ENCODE measurements at places on chromosomes 5 and 9.

- DNase-seq: no peak
These were observed 966.7 kb downstream of the MAT2B start for GRCh38 chr5:164472165-164472564.

GRCh38 chr9:93120846-93121315 is 13.2 kb downstream of the NINJ1 start:
- DNase-seq: no peak

GRCh38 chr5:110634475-110634874 is 92.0 kb downstream of the TMEM232 start:
- no peak for DNase-seq

DNA sequence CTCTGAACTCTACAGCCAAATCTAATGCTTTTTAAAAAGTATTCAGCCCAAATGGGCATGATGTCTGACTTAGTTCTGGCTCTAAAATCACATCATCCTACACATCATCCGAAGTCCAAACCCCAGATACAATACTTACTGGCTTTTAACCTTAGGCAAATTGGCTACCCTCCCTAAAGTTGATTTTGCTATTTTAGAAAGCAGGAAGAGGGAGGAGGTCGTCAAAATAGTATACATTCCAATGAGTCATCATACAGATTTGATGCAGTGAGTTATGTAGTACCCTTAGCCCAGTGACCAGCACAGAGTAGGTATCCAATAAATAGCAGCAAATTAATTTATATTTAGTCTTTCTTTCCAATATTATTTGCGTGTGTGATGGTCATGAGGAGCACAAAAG is 582.0 kb upstream of the TUSC1 start:
- peak; percentile 6 for DNase-seq

GRCh38 chr5:163094492-163095180 is 342.8 kb upstream of the CCNG1 start:
- no peak for DNase-seq

- DNase-seq: no peak
These were observed 5.3 kb downstream of the PRXL2C start for GRCh38 chr9:96649620-96650324.

- DNase-seq: no peak
These were observed 753.3 kb upstream of the ZNF608 start for GRCh38 chr5:125499636-125500332.

GRCh38 chr5:61000887-61001286 is 55.9 kb downstream of the NDUFAF2 start:
- no peak for DNase-seq

DNA sequence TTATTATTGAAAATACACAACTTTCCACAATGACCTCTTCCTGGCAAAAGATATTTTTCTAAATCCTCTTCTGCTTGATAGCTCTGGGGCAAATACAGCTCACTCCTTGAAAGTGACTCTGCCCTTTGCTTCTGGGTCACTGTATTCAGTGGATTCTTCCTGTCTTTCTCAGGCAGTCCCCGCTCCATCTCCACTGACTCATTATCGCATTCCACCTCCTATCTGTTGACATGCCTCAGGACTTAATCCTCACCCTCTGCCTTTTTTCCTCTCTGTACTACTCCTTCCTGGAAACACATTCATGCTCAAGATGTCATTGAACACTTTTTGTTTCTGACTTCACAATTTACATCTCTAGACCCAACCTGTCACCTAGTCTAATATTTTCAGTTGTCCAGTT is 8.4 kb upstream of the RGS7BP start:
- DNase-seq: no peak

DNA sequence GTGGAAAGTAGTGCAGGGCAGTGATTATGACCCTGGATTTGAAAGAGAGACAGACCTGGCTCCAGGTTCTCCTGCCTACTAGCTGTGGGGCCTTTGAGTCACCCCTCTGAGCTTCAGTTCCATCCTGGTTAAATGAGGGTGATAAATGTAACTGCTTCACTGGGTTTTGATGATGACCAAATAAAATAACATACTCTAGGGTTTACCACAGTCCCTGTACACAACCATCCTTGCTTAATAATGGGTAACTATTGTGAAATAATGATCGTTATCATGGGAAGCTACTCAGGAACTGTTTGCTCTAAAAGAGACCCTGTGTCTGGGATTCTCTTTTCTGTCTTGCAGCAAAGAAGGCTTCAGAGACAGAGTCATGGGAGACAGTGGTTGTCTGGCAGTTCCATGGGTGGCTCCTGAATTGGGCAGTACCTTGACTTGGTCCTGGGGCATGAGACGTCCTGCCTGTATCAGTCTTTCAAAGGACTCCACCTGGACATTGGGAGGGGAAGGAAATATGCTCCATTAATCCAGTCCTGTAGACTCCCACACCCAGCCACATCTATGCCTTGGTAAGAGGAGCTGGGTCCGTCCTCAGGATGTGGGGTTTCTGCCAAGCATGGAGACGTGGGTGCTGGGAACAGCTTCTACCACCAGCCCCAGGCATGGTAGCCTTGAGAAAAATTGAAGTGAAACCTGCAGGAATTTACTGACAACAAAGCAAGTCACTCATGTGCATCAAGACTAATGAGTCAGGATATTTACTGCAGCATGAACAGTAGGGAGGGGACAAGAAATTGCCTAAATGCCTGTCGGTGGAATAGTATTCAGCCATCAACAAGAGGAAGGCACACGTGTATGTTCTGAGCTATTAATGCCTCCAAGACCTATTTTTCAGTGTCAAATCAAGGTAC is 23.4 kb downstream of the AKNA start:
- DNase-seq: no peak

GRCh38 chr9:14869671-14870070 is 40.6 kb downstream of the FREM1 start:
- no peak for DNase-seq

DNA sequence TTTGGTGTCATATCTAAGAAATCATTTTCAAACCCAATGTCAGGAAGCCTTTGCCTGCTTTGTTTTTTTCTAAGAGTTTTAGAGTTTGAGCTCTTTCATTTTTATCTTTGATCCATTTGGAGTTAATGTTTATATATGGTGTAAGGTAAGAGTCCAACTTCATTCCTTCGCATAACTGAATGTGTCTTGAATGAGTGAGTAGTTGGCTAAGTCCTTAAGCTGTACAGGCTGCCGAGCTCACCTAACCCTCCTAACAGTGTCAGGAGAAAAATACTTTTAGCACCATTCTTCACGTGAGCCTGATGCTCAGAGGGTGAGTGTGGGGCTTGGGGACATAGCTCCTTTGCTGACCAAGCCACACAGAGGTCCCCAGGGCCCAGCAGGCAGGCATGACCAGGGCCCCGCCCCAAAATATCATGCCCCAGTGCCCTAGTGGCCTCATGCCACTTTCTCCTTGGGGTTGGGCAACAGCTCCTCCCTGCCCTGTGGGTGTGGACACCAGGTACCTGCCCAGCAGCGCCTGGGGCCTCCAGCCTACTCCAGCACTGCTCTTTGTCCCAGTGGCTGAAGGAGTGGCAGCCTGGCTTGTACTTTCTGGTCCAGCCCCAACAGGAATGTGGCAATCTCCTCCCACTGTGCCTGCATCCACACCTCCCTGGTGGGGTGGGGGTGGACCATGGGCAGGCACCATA is 17.2 kb downstream of the PPARGC1B start:
- DNase-seq: no peak

- no peak for DNase-seq
These were observed 59.3 kb downstream of the ASTN2 start for GRCh38 chr9:117355542-117355941.

DNA sequence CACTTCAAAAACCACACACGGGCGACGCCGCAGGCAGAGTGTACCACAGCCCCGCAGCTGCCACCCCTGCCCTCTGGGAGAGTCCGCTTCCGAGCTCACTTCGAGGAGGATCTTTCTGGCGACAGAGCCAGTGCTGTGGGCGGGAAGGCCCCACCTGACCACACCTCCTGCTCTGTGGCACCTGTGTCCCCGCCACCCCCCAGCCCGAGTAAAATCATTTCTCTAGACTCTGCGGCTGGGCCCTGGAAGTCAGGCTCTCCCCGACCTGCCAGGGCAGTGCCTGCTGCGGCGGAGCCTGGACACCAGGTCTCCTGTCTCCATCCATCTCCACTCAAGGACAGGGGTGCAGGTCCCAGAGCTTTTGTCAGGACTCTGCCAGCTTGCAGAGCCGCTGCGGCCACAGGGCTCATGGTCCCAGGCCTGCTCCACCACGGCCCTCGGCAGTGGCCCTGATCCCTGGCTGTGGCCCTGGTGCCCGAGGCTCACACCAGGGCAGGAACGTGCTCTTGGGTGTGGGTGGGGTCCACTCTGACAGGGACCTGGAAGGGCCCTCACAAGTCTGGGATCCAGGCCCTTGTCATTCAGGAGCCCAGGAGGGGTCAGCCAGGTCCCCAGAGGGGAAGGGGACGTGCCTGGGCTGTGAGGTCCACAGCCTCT is 20.9 kb upstream of the CAMSAP1 start:
- DNase-seq: no peak

DNA sequence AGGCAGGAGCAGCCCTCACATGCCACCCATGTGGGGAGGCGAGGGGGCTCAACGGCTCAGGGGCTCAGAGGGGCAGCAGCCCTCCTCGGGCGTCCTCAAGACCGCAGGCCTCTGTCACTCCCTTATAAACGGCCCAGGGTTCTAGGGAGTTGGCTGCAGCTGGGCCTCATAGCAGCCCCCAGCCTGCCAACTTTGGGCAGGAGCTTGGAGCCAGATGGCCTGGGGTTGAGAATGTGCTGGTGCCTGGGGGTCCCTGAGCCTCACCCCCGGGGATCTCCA is 51.0 kb upstream of the RNU6ATAC start:
- no peak for DNase-seq

- no peak for DNase-seq
These were observed 133.0 kb downstream of the SMC2 start for GRCh38 chr9:104227108-104227507.

Measured in dermis microvascular lymphatic vessel endothelial cell (primary cell).